Frontal cortex (tissue), 4 donors: ENCODE measurements at places on chromosomes 7 and 10.
A peak's percentile ranks its signal among the peaks of the same experiment; 100 is the strongest.

GRCh38 chr10:68235111-68235510, 3.2 kb upstream of the ATOH7 start:
- no peak for DNase-seq

DNA sequence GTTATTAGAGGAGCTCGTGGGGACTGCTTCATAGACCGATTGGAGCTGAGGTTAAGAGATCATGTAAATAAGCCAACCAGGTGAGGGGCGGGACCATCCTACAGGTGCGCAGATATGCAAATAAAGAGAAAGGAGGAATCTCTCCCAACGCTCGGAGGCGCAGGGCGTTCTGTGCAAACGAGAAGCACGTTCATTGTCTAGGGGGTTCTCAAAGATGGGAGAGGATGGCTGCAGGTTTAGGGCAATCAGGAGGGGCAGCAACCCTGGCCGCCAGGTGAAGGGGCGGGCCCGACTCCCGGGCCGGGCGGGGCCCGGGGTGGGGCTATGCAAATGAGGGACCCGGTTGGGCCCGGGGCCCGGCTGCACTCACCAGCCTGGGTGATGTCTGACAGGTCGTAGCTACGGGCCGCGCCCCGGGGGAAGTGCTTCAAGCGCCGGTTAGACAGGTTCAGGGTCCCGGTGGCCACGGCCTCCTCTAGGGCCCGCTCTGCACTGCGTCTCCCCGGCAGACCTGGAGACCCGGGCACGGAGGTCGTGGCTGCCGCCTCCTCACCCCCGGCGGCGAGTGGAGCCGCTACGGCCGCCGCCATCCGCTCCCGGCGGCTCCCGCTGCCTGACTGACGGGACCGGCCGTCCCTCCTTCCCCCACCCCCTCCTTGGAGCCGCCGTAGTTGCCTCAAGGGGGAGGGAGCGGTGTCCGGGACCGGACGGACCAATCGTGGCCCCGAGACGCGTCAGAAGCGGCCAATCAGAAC, at the start of gene LRCH4:
LRCH4 (minus strand) TSS at position 619 of the 755 bp plus-strand sequence; CDS start at position 590, 29 bp downstream.
- DNase-seq: peak; percentile 100

GRCh38 chr7:80588591-80588990, 49.9 kb upstream of the CD36 start:
- DNase-seq: no peak

- no peak for DNase-seq
Observed at GRCh38 chr10:99329554-99330346, 594 bp downstream of the CNNM1 start.
